ENCODE measurements at places on chromosomes 7 and 10.
A peak's percentile ranks its signal among the peaks of the same experiment; 100 is the strongest.

DNA sequence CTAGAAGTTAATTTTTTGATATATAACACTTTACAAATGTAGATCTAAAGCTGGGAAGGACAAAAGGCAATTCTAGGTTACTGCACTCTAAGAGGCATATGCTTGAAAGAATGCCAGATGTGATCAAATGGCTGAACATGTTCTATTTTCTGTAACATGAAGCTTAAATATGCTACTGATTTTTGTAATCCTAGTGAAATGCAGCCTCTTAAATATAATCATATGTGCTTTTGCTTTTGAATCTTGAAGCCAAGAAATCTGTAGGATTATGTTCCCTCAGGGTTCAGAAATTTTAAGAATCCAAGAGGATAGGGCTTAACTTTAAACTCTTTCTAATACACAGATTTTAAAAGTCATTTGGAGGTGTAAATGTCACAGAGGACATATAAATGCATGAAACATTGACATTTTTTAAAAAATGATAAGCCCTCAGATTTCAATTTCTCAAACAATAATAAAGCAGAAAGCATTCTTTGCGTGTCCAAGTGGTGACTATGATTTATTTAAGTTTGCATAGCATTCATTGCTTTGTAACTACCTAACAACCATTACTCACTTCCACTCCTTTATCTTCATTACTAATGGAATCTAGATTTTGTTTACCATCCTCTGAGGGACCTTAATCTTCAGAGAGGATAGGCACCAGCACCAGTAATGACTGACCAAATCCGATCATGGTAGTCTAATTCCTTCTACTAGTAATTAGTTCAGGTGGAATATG is 170.4 kb downstream of the MAGI2 start:
- no peak for DNase-seq

DNA sequence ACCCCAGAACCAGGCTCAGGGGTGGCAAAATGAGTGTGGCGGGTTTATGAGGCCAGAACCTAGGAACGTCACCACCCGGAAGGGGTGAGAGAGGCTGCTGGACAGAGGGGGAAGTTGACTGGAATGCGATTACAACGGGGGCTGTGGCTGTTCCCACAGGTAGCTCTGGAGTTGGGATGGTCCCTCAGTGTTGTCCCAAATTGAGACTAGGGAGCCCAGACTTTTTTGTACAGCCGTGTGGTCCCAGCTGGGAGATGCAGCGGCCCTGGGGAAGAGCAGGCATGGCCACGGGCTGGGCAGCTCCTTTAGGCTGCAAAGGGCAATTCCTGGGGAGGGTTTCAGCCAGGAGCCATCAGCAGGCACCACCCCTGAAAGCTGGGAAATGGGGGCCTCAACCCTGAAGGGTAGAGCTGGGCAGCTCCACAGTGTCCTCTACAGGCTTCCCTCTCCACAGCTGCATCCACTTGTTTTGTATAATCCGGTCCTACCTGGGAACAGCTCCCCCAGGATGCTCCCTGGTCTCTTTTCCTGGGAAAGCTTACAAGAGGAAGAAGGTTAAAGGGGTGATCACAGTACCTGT is 11.0 kb upstream of the GDF10 start:
- DNase-seq = no peak

- no peak for DNase-seq
Measured at GRCh38 chr7:92289321-92289720, 43.5 kb downstream of the ANKIB1 start.

- DNase-seq = no peak
Measured at GRCh38 chr10:129332476-129332875, 134.6 kb upstream of the MGMT start.

- DNase-seq = no peak
Measured at GRCh38 chr10:18753312-18753895, 94.2 kb downstream of the ARL5B start.

- peak; percentile 40 for DNase-seq
Measured at GRCh38 chr7:20199015-20199737, 18.0 kb downstream of the MACC1 start.

DNA sequence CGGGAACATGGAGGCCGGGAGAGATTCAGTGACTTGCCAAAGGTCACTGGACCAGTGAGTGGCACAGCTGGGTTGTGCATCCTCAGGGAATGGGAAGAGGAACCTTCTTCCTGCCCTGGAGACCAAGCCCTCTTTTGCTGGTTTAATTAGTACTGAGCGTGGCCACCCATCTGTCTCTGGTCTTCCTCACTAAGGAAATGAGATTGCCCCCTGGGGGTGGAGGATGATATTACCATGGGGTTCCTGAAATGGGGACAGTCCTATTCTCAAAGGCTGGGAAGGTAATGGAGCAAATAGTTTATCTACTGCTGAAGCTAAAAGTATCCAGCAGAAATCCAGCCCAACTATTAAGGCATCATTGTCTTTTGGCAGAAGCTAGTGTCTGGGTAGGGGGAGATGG is 98.6 kb upstream of the FGFR2 start:
- no peak for DNase-seq

- no peak for DNase-seq
Measured at GRCh38 chr7:51950813-51951212, 634.2 kb upstream of the COBL start.

DNA sequence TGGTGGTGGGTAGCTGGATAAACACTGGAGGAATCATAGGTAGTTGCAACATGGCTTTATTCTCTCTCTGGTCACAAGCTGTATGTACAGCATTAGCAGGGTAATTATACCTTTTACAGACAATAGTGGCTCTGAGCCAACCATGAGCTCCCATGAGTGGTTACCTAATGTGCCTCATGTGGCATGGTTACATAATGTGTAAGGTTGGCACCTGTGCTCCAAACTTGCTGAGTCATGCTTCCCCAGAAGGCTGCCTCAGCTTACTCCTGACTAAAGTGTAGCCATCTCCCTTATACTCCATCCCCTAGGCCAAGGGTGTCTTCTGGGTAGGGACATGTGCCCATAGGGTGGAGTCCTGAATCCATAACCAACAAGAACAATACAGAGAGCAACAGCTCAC is 345.3 kb upstream of the SEMA3C start:
- DNase-seq = no peak

GRCh38 chr7:74185016-74185415 is 10.9 kb downstream of the EIF4H start:
- no peak for DNase-seq

GRCh38 chr10:131679926-131680325 is 220.9 kb upstream of the PPP2R2D start:
- DNase-seq = no peak

DNA sequence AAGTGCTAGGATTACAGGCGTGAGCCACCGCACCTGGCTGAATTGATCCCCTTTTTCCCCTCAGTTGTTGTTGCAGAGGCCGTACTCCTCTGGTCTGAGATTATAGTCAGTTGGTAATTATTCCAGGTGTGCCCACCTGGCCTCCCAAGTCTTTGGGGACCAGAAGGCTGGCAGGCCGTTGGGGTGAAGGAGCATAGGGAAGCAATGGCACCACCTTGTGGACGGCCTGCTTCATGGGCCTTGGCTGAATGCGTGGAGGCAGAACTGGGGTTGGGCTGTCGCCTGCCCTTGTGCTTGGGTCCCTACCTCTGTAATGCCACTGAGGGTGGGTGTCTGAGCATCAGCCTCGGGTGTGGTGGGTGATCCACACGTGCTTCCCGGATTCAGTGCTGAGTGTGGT is 125.7 kb downstream of the RGS10 start:
- DNase-seq = peak; percentile 69

DNA sequence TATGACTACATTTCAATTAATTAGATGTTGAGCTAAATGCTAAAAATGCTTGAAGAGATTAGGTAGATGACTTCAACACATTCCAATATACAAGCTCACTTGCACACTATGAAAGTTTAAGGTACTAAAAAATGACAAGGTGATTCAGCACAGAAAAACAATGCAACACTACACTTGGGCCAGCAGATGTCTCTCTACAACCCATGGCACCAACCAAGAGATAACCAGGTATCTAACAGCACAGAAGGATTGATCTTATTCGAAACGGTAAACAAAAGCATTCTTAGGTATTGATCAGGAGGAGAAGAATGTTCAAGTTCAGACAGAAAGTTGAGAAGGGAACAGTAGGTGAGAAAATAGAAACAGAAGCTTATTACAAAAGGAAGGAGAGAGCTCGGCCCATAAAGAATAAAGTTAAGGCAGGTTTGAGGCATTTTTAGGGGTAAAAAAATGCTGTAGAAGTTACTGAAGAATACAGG is 248.2 kb upstream of the KLF14 start:
- no peak for DNase-seq

DNA sequence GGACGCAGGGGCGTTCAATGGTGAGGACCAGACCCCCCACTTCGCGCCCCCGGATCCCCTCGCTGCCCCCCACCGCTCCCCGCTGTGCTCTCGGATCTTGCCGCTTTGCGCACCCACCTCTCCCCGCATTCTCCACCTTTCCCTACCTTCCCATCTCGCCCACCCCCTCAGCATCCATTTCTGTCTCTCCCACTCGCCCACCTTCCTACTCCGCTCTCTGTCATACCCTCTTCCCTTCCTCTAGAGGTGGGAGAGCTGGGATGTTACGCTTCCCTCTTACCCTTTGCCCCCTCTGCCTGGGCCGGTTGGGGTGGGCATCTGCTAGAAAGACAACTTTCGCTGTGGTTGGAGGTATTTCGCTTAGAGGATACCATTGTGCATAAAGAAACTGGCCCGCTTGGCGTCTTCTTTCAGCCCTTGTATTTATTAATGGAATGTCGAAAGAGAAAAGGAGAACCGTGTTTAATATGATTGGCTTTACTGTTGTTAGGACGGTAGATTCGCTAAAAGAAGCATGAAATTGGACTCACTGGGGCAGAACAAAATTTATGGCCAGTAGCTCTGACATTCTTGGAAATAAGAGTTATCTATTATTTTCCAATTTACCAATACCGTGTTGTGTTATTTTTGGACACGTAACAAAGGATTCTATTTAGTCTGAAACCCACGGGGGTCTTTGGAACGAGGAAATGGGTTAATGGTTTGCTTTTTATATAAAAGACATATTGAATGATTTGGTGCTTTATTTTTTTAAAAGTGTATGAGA is 873 bp downstream of the PRKAR2B start:
- peak; percentile 5 for DNase-seq

DNA sequence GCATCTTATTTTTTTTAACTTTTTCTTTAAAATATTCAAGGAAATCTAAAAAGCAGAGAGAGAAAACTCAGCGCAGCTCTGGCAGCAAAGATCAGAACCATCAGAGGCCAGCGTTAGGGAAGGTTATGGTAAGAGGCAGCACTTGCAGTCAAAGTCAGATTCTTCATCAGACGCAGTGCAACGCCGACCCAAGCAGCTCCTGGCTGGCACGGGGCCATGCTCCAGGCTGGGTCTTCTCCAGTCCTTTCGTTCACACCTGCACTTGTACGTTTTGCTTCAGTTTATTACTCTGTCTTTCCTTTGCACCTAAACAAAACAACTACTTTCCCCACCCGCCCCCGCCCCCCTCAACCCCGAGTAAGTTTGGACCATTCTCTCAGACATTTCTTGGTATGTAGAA is 43.1 kb upstream of the SEC61G start:
- no peak for DNase-seq

DNA sequence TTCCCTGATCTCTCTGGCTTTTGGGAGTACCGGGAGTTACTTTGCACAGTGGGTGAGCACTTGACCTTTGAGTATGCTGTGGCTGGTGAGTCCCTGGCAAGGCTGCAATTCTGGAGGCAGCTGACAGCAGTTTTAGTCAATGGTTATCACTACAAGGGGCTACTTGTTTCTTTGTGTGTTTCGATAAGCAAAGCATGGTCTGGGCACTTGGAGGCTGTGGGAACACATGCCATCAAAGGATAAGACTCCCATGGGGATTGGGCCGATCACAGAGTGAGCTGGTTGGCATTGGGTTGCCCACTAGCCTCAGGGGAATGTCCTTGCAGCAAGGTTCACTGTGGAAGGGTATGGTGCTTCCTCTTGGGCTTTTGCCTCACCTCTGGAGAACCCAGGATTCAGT is 208.2 kb downstream of the SNX13 start:
- DNase-seq = no peak

GRCh38 chr10:78424723-78425122 is 391.1 kb downstream of the RPS24 start:
- DNase-seq = no peak

DNA sequence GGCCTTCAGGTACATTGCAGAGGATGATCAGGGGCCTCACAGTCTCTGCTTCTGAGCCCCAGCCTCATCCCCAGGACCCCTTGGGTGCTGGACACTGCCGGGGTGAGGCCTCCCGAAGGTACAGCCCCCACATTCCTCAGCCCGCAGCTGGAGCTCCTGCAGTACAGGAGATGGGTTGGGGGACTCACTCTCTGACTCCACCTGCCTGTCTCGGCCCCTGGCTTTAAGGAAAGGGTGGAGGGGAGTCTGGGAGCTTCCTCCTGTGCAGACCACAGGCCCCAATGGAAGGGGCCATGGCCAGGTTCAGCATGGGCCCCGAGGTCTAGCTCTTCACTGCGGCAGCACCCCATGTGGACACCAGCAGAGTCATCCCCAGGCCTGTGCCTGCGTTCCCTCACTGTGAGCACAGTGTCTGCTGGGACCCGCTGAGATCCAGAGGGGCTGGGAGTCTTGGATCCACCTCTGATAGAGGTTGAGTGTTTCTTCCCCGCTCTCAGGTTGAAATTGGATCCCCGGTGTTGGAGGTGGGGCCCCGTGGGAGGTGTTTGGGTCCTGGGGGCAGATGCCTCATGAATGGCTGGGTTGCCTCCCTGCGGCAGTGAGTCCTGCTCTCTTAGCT is 99.9 kb downstream of the PRKAG2 start:
- no peak for DNase-seq

- no peak for DNase-seq
Measured at GRCh38 chr7:12370249-12370648, 33.4 kb downstream of the VWDE start.

DNA sequence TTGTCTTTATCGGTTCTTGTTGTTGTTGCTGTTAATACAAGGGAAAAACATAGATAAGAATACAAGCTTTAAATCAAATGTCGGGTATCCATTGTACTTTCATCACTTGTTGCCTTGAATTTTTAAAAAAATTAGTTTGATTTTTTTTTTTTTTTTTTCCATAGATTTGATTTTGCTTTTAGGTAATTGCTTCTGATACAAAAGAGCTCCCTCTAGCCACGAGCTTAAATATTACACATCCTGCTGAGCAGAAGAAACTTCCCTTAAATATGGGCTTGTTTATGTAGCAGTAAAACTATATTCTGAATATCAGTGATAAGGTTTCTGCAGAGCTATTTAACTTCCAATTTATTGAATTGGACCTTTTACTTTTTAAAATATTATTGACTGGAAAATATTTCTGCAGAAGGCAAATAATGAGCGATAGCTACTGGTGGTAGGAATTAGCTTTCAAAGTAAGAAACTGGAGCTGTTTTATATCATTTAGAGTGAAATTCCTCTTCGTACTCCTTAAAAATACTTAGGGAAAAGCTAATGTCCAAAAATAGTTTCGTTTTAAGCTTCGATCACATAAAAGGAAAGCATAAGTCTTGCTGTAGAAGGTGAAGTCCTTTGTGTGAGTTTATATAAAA is 216.9 kb downstream of the POLR1F start:
- no peak for DNase-seq

Measured in memory B cell (primary cell).